NCI-H2081 treated with DMSO at 0.1 percent for 48 hours (cell line): ENCODE measurements at places on chromosomes 12 and 14.

GRCh38 chr14:21476523-21476924 lies 235 bp downstream of the RAB2B start:
- DNase-seq, result no peak

GRCh38 chr14:77421201-77421600 lies 2.1 kb downstream of the NOXRED1 start:
- no peak for DNase-seq

DNA sequence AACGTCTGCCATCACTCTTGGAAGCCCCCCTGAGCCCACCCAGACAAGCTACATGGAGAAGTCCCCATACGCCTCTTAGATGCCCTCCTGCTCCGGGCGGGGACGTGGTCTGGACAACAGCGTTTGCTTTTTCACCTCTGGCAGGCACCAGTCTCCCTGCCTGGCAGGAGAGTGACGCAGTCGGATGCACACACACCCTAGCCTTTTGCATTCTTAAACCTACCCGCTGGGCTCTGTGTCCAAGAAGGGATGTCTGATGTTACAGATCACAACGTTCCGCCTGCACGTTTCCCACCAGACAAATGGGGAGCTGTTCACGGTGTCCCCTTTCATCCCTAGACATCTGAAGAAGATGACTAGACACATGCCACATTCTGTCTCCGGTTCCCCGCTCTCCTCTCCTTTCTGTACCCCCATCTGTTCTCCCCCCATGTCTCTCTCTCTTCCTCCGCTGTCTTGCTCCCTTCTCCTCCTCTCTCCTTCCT lies 100.2 kb downstream of the RIMBP2 start:
- DNase-seq, result no peak

DNA sequence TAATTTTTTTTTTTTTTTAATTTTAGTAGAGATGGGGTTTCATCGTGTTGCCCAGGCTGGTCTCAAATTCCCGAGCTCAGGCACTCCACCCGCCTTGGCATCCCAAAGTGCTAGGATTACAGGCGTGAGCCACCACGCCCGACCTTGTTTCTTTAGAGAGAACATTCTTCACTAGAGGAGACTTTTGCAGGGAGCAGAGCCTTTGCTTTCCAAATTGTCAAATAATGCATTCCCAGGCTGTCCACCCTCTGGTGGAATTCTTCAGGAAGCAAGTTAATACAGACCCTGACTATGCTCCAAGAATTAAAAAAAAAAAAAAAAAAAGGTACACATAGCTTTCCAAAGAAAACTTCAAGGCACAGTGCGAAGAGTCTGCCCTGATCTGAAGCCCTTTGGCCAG lies 6.8 kb downstream of the ALDH1L2 start:
- DNase-seq, result no peak

DNA sequence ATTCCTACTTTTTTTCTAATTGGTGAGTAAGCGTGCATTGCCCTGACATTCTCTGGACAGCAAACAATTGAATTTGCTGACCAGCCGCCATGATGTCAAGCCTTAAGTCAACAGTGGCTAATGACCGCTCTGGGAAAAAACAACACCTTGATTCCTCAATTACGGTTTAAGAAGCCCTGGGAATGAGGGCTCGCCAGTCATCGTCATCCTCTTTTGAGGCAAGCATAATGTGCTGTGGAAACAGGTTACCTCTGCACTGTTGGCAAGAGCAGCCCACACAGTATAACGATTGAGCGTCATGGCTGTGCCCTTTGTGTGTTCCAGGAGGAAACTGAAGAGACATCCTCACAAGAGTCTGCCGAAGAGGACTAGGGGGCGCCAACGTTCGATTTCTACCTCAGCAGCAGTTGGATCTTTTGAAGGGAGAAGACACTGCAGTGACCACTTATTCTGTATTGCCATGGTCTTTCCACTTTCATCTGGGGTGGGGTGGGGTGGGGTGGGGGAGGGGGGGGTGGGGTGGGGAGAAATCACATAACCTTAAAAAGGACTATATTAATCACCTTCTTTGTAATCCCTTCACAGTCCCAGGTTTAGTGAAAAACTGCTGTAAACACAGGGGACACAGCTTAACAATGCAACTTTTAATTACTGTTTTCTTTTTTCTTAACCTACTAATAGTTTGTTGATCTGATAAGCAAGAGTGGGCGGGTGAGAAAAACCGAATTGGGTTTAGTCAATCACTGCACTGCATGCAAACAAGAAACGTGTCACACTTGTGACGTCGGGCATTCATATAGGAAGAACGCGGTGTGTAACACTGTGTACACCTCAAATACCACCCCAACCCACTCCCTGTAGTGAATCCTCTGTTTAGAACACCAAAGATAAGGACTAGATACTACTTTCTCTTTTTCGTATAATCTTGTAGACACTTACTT lies 138.9 kb downstream of the HMGA2 start:
- DNase-seq, result no peak

- no peak for DNase-seq
These were observed 141.3 kb downstream of the PLXNC1 start for GRCh38 chr12:94289461-94290312.

- DNase-seq, result no peak
These were observed 928.6 kb downstream of the TMEM121 start for GRCh38 chr14:106455026-106455425.

DNA sequence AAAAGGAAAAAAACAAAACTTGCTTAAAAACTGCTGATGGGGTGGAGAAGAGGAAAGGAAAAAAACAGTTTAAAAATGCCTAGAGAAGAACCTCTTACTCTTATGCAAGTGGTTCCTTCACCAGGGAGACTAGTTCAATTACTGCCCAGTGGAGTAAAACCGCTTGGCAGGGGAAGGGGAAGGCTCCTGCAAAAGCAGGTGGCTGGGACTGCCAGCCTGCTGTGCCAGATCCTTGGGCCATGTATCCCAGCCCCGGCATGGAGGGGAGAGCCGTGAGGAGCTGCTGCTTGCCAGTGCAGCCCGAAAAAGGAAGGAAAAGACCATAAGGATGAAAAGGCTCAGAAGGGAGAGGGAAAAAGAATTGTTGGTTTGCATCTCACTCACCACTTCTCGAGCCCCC lies 123.0 kb downstream of the FSCB start:
- DNase-seq, result no peak

- DNase-seq, result no peak
These were observed 43.8 kb upstream of the ARID2 start for GRCh38 chr12:45685680-45686079.

GRCh38 chr12:113374823-113375428 lies 16.5 kb downstream of the PLBD2 start:
- no peak for DNase-seq

DNA sequence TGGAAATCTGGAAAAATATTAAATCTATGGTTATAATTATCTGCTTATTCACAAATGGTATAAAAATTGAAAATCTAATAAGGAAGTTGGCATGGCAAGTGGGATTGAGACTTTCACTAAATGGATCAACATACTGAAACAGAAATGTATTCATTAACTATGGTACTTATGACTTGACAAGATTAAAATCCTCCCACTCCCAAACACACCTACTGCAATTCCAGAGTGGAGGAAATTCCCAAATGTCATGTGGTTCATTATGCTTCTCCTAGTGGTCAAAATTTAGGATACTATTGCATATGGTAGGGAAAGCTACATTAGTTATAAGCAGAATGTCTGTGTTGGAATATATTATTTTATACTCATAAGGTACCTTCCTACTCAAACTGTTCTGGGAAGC lies 265.3 kb upstream of the PRICKLE1 start:
- no peak for DNase-seq

GRCh38 chr14:32190673-32191072 lies 11.2 kb upstream of the RNU6-7 start:
- DNase-seq, result no peak

DNA sequence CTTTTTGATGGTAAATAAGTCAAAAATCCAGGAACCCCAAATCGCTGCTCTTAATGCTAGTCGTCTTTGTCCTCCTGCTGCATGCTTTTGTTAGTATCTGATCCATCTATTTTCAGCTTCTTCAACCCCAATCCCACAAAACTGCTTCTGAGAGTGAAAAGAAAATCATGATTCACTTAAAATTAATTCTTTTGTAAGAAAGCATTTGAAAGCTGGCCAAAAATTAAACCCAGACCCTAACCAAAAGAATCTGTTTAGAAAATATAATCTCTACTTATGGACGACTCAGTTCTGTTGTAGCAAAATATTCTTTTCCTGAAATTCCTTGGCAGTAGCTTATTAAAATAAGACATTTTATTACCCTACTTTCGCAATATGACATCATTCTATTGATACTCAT lies 443.6 kb upstream of the SYT1 start:
- DNase-seq, result no peak

DNA sequence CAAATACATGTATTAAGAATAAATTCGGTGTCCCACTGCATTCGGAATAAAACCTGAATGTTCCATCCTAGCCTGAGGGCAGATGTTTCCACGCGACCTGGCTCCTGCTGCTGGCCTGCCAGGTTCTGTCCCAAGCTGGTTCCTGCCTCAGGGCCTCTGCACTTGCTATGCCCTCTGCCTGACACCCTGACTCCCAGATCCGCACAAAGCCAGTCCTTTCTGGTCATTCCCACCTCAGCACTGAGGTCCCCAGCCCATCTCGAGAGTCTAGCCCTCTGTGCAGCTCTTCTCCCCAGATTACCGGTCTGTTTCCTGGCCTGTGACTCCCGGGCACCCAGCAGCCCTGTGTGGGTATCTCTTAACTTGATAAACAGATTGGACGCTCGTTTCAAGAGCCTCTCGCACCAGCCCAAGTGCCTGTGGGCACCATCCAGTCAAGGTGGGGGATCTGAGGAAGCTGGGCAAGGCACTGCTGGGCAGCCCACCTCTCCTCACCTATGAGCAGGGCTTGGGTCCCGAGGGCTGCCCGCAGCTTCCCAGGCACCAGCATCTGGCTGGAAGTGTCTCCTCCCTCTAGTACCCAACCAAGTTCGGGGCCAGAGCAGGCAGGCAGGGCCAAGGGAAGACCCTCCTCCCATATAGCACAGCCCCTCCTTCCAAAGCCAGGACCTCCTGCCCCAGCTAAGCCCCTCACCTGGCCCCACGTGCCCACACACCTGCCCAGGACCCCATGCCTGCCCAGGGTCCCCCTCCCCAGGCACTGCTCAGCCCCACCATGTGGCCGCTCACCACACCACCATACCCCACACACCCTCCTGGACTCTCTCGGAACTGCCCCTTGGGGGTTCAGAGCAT lies 132.2 kb downstream of the NCOR2 start:
- no peak for DNase-seq

DNA sequence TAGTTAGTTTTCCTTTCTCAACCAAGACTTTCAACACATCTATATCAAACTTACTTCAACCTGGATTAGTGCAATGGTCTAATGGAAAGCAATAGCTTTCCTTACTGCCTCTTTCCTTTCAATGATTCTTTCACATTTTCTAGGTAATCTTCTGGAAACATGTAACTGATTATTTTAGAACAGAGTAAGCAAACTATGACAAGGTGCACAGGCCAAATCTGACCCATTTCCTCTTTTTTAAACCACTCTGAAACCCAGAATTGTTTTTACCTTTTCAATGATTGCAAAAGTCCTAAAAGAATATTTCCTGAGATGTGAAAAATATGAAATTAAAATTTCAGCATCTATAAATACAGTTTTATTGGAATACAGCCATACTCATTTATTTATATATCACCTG lies 81.6 kb upstream of the TMTC2 start:
- no peak for DNase-seq

GRCh38 chr12:19021646-19022045 lies 107.9 kb upstream of the PLEKHA5 start:
- DNase-seq, result no peak

GRCh38 chr12:117069926-117070900 lies 29.0 kb downstream of the TESC start:
- no peak for DNase-seq

GRCh38 chr12:46082490-46083200 lies 92.3 kb upstream of the SCAF11 start:
- no peak for DNase-seq

DNA sequence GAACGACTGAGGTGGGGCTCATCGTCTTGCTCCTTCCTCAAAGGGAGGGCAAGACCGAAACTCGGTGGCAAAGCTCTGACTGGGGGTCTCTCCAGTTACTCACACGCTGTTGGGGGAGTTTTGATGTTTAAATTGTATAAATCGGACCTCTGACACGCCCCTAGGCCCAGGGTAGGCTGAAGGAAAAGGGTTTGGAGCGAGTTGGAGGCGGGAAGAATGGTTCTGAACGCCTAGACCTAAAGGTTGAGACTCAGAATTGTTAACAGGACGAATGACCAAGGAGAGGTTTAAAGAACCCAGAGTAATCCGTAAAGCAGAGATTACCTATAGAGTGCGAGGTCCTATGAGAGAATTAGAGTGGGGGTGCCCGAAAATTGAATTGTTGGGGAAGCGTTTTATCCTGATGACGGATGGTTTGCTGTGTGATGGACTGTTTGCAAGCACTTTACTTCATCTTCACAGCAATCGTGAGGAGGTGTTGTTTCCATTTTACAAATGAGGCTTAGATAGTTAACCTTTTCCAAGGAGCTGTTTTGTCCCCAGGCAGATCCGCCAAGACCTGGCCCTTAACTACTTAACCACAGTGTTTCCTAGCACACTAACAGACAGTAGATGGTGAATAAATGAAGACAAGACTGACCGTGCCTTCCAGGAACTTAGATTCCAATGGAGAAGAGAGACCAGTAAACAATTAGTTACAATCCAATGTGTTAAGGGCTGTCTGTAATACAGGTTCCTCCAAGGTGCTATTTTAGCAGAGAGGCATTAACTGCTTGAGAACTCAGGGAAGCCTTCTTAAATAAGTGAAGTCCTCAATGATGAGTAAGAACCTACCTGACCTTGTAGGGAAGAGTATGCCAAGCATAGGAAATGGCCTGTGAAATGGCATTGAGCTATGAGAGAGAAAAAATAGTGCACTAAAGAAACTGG lies 929 bp upstream of the UBE2N start:
- DNase-seq, result no peak

- no peak for DNase-seq
These were observed 39.7 kb downstream of the FMNL3 start for GRCh38 chr12:49667325-49668090.

GRCh38 chr12:71737197-71737596 lies 17.5 kb upstream of the RAB21 start:
- no peak for DNase-seq

GRCh38 chr12:132253698-132254480 lies 75.5 kb downstream of the GALNT9 start:
- no peak for DNase-seq
